ENCODE measurements at places on chromosomes 11 and 22.
A peak's percentile ranks its signal among the peaks of the same experiment; 100 is the strongest.

GRCh38 chr11:112852143-112852866 lies 108.9 kb upstream of the NCAM1 start:
- DNase-seq = peak; percentile 2

GRCh38 chr11:126352934-126353801 lies 2.3 kb upstream of the ST3GAL4 start:
- DNase-seq = peak; percentile 62

GRCh38 chr11:106397787-106398501 lies 320.5 kb downstream of the AASDHPPT start:
- DNase-seq = peak; percentile 38

- peak; percentile 5 for DNase-seq
These were observed 136.8 kb downstream of the PKNOX2 start for GRCh38 chr11:125301346-125301745.

DNA sequence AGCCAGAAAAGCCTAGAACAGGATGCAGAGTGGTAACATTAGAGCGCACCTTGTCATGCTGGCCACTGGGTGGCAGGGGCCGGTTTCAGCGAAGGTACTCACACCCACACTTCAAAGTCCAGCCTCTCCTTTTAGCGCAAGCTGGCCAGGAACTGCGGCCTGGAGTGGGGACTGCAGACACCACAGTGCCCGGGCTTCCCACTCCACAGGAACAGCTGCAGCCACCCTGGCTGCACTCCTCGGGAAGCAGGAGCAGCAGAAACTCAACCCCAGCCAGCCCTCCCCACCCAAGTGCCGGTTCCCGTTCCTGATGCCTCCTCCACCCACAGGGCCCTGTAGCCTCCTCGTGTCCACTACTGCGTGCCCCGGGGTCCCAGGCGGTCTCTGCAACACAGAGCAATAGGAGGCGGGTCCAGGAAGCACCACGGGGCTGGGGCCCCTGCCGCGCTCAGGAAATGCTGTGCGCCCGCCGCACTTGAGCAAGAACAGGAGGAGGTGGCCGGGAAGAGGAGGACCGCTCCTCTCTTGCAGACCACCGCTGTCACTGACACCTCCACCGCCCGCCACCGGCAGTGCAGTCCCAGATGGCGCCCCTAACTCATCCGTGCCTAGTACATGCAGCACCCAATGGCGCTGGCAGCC lies 2.2 kb downstream of the RFPL2 start:
- DNase-seq = peak; percentile 23

DNA sequence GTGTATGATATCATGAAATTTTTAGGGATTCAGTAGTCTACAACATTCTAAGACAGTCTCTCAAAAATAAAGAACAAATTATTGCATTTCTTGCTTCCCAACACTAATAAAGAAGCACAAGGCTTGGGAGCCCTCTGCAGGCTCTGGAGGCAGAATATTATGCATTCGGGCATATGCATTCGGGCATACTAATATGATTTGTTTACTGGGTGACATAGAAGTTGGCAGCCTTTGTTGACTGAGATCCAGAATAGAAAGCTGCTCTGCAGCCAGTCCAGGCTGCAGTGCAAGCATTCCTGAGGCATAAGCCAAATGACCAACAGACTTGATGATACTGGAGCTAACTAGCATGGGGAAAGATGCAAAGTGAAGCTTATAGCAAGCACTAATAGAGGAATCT lies 945.5 kb downstream of the OPCML start:
- peak; percentile 23 for DNase-seq

GRCh38 chr11:17859552-17859951 lies 125.0 kb downstream of the KCNC1 start:
- DNase-seq = no peak

GRCh38 chr11:94343495-94343894 lies 39.1 kb downstream of the IZUMO1R start:
- no peak for DNase-seq

DNA sequence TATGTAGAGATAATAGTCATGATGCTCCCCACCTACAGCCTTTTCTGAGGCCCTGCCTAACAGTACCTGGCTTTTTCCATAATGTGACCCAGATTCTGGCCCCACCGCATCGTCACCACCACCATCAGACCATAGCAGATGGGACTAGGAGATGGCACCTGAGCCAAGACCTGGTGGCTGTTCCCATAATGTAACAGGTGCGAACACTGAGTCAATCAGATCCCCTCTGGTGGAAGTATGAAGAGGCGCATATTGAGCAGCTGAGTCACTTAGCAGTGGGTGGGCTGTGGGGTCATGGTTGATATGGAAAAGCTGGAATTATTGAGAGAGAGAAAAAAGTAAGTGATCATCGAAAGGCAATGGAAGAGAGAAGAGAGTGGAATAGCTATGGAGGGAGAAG lies 578.0 kb upstream of the CADM1 start:
- no peak for DNase-seq

DNA sequence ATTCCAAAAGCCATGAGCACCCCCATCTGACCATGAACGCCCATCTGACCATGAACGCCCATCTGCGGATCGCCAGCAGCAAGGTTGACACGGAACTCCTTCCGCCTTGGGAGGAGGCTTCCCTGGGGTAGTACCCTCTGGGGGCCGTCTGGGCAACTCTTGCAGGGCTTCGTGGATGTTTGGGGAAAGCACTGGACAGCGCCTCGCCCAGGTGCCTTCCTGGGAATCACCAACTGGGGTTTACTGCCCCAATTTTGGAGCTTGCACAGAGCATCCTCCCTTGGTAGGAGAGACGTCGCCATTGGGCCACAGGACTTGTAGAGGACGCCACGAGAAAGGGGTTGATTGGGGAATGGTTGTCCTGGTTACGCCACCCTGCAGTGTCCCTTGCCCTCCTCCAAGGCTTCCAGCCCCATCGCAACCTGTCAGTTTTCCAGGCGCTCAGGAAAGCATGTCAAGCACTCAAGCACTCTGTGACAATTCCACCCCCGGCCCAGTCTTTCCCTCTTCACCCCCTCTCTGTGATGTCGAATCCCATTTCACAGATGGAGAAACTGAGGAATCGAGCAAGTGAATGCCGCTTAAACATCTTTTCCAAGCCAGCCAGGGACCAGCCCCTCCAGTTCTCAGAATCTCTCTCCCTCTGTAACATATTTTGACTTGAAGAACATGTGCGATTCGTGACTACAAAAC lies 914 bp upstream of the PRDM11 start:
- peak; percentile 45 for DNase-seq

Data from astrocyte of the spinal cord (primary cell).